ENCODE measurements at places on chromosomes 3 and 15.

DNA sequence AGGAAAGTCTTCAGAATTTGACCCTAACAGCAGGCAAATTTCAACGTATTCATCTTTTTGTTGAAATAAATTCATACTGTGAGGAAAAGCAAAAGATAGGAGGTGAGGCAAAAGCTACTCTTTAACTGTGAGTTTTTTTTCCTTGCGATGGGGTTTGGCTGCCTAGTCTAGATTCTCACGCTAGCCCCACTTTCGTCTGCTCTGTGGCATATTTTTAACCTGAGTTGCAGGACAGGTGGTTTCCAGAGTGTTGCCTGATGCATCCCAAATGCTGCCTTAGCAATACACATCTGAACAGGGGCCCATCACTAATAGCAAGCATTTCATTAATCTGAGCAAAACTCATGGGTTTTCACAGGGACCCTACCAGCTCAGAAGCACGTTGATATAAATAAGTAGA, 11.7 kb downstream of the PSMA4 start:
- no peak for DNase-seq

DNA sequence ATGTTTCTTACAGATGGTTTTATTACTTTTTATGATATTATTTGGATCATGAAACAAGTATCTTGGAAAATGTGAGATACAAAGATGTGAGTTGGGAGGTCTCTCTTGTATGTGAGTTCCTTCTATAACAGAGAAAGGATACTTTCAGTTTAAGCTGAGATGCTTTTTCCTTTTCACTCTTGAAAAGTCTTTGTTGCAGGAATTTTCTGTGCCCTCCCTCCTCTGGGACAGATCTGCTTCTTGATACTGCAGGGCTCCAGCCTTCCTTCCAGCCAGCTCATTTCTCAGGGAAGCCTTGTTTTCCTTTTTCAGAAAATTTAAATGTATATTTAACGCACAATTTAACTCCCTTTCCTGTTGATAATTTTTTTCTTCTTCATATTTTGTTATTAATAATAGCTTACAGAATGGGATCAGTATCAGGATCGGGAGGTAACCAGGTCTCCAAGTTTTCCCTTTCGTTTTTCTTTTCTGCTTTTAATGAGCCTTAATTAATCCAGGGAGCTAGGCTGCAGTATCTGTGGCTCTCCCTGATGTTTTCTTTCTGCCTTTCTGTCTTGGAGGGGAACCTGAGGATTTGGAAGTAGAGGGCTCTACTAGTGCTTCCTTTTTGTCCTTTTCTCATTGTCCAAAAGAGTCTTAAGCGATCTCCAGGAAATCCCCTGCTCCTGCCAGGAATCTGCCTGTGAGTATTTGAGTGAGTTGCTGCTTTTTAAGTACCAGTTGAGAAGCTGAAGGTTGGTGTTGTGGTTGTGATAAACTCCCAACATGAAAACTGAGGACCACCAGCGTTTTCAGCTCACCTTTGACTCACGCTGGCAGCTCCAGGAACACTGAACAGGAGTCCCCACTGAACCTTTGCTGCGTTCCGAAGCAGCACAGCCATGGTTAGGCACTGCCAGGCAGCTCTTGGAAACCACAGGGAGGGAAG, 105.7 kb downstream of the IGF1R start:
- DNase-seq: no peak

- no peak for DNase-seq
Measured at GRCh38 chr3:140844072-140844471, 97.6 kb upstream of the SLC25A36 start.

GRCh38 chr3:154224866-154225265, 99.4 kb downstream of the DHX36 start:
- DNase-seq: no peak

GRCh38 chr3:195111319-195111705, 159.6 kb downstream of the XXYLT1 start:
- peak; percentile 49 for DNase-seq

GRCh38 chr15:39497759-39498565, 82.9 kb upstream of the THBS1 start:
- DNase-seq: no peak

DNA sequence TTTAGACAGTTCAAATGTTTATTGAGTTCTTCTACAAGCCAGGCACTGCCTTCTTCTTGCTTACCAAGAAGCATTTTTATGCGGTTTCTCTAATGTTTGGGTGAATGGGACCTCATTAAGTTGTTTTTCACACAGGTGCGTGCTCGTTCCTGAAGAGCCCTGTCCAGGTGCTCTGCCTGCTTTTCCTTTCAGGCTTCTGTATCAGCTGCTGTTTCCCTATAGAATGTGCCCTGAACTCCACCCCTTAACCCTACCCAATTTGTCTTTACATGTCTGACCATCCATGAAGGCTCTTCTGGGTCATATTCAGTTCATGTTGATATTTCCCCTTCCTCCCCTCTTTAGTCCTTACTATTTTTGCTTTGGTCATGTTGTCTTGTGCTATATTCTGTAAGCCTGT, 22.4 kb upstream of the GOLGA6L10 start:
- no peak for DNase-seq

- DNase-seq: no peak
Measured at GRCh38 chr3:192382861-192383260, 344.5 kb downstream of the FGF12 start.

GRCh38 chr3:58111513-58112184, 99.1 kb downstream of the DNASE1L3 start:
- no peak for DNase-seq

GRCh38 chr3:23735535-23736326, 70.0 kb upstream of the UBE2E1 start:
- no peak for DNase-seq

DNA sequence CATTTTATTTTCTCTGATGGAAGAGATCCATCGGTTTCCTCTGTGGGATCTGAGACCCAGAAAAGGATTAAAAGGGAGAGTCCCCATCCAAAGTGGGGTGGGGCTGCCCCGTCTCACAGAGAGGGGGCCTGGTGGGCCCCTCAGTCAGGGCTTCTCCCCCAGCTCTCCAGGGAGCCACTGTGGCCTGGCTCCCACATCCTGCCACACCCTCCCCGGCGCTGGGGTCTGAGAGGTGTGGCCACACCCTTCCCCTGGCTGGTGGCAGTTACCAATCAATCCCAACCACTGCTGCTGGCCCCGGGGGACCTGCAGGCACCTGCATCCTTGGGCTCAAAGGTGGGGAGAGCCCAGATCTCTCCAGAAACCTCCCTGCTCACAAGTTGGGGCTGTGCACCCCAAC, 161.8 kb upstream of the IQSEC1 start:
- no peak for DNase-seq

DNA sequence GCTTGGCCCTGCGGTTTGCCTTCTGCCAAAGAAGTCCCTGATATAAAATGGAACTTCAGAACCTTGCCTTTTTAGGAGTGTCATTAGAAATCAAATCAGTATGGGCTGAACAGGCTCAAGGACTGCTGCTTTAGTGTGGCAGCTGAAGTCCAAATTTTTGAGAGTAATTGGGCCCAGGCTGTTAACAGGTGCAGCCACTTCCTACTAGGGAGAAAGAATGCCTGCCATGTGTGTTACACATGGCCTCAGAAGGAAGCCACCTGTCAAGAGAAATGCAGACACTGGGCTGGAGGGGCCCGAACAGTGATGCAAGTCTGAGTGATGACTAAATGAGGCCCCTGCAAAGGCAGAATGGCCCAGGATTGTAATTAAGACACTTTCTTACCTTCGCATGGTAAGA, 786.7 kb upstream of the CFAP20DC start:
- DNase-seq: no peak

DNA sequence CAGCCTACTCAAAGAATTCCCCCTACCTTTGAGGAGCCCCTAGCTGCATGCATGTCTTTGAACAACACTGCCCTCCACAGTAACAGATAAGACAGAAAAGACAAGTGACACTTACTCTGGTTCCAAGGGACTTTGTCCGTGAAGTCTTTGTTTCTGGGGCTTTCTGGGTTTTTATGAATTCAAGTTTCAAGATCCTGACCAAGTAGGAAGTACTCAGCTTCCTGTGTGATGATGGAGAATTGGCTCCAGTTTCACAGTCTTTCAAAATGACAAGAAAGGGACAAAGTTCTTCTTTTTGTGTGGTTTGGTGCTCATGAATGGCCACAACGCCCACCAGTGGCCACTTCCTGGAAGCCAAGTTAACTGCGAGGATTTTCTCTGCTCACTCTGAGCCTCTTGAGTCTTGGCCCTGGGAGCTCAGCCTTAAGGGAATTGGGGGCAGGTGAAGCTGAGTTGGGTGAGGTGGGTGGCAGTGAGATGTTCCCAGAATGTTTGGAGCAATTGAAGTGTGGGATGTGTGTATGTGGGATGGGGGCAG, at the start of gene CCR1:
Gene CCR1, minus strand, starts transcription at position 147 of the 538 bp plus-strand sequence. CDS start 4,000 bp downstream, outside the sequence.
- DNase-seq: no peak

- DNase-seq: no peak
Measured at GRCh38 chr15:73926219-73927002, at the start of gene LOXL1. Gene LOXL1, plus strand, starts transcription at chr15:73926462. Its CDS starts 322 bp downstream, at chr15:73926784.

GRCh38 chr15:51842852-51843737, 13.6 kb downstream of the TMOD3 start:
- no peak for DNase-seq

GRCh38 chr3:166877971-166878370, 502.1 kb downstream of the ZBBX start:
- no peak for DNase-seq

DNA sequence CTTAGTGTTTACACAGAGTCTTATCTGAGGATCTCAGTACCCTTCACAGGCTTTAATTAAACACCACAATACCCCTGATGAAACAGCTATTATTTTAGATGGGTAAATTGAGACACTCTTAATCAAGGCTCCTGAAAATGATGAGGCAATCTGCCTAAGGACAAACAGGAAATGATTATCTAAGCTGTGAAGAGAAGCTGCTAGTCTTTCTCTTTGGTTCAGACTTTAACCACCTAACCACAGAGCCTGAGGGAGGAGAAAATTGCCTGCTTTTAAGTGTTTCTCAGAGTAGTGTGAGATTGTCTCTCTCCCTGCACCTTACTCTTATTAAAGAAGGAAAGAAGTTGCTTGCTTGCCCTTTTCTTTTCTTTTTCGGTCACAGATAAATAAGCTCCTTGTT, 364.3 kb upstream of the ADAMTS9 start:
- no peak for DNase-seq

- DNase-seq: no peak
Measured at GRCh38 chr3:38519651-38520050, 23.5 kb downstream of the EXOG start.

DNA sequence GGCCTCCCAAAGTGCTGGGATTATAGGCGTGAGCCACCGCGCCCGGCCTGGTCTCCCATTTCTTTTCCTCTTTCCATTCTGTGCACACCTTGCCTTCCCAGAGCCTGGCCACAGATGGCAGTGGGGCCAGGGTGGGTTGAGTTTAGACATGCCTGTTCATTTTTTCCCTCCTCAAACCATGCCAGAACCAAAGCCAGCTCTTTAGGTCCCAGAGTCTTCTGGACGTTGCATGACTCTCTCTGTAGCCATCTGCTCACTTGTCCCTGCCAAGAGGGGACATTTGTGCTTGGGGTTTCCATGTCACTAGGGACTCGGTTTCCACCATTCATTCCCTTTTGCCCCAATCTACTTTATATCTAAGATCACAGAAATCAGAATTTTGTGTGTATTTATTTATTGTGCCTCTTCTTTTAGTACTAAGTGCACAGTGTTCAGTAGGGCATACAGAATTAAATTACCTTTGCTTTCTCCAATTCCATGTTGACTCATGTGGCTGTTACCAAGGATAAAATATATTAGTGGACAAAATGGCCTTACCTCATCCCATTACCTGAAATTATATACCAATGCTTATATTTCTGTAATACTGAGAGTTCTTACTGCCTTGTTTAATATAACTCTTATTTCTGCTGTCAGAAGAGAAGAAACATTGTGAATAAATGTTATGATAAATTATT, 49.6 kb downstream of the USP13 start:
- no peak for DNase-seq

GRCh38 chr15:83207009-83207659, 489 bp downstream of the HDGFL3 start:
- DNase-seq: peak; percentile 67

- DNase-seq: no peak
Measured at GRCh38 chr3:147008458-147008857, 397.9 kb downstream of the ZIC4 start.

DNA sequence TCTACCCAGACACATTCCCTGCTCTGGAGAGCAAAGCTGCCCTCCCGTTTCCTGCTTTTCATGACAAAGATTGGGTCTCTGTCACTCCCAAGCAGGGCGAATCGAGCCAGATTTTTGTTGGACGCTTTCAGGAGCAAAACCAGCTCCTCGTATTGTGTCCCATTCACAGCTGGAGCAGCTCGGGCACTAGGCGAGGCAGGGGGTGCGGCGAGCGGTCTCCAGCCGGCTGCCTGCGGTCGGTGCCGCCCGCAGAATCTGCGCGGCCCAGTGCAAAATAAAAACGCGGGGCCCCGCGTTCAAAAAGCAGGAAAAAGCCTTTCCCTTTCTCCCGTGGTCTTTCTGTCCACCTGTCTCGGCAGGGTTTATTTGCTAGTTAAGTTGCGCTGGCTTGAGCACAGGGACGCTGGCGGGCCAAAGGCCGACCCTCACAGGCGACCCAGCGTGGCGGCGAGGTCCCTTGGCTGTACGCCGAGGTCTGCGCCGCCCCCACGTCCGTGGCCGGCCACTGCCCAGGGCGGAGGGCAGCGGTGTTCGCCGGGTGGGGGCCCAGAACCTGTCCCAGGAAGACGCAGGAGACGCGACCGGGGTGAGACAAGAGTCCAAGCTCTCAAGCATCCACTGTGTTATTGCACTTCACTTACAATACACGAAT, 71.2 kb downstream of the CYP19A1 start:
- no peak for DNase-seq

DNA sequence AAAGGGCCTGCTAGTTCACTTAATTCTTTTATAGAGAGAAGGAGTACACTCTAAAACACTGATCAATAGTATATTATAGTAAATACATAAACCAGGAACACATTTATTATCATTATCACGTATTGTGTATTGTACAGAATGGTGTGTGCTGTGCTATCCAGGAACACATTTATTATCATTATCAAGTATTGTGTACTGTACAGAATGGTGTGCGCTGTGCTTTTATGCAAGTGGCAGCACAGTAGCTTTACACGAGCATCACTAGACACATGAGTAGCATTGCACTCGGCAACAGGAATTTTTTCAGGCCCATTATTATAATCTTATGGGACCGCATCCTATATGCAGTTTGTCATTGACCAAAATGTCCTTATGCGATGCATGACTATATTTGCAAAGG, 20.9 kb upstream of the MUC20 start:
- DNase-seq: peak; percentile 4

- no peak for DNase-seq
Measured at GRCh38 chr3:125161607-125162219, 50.8 kb downstream of the SLC12A8 start.

DNA sequence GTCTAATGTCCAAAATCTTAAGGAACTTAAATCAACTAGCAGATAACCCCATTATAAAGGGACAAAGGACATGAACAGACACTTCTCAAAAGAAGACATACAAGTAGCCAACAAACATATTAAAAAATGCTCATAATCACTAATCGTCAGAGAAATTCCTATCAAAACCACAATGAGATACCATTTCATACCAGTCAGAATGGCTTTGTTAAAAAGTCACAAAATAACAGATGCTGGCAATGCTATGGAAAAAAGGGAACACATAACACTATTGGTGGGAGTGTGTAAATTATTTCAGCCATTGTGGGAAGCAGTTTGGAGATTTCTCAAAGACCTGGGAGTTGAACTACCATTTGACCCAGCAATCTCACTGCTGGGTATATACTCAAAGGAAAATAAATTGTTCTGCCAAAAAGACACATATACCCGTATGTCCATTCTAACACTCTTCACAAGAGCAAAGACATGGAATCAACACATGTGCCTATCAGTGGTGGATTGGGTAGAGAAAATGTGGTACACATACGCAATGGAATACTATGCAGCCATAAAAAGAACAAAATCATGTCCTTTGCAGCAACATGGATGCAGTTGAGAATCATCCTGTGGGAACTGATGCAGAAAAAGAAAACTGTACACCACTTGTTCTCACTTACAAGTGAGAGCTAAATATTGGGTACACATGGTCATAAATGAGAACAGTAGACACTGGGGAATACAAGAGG, 78.5 kb downstream of the TCF12 start:
- DNase-seq: no peak
